ENCODE measurements at places on chromosomes 7 and 10.

DNA sequence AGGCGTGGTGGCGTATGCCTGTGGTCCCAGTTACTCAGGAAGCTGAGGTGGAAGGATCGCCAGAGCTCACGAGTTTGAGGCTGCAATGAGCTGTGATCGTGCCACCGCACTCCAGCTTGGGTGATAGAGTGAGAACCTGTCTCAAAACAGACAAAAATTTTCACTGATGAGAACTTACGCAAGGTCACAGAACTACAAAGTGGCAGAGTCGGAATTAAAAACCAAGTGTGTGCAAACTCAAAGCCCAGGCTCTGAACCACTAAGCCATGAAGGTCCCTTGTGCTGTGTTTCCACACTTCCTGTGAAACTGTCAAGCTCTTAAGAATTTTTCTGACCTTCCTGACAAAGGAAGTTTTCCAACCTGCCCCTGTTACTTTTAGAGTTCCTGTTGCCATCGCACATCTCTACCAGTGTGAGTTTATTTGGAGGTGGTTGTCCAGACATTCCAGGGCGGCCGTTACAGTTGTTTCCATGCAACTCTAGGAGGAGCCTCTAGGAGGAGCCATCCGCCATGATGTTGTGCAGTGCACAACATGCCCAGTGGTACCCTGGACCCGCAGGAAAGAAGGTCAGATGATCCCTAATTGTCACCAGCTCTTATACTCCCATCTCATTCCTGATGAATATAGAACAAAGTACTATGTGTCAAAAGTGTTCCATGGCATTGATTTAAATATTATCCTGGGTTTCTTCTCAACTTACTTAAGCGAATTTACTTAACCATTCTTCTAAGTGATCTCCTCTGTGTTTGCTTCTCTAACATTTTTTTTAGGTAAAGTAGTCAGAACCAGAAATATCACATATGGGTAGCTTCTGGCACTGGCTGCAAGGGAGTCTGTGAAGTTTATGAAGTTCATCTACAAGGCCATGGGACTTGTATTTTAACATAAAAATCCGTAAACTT, 49.0 kb upstream of the LYZL1 start:
- no peak for DNase-seq

DNA sequence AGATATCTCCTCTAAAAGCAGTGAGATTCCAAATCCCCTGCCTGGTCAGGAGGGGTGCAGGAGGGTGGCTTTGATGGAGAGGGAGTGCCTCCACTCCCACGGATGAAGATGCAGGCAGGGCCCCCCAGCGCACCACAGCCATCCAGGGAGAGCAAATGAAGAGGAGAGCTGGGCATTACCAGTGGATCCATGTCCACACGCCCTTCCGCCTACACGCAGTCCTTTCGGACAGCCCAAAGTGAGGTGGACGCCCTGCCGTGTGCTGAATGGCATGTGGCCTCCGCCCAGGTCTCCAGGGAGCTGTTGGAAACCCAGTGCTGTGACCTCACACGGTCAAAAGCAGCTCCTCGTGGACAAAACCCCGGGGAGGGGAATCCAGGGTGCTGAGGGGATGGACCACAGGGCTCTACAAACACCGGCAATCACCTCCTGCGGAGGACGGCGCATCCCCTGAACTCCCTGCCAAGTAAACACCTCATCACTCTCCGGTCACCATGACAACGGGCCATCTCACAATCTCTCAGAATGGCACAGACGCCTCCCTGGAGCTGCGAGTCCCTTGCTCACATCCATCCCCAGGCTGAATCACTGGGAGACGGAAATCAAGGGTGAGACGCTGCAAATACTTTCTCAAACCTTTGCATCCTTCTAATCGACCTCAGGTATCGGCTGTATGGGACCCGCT, 35.0 kb upstream of the DNAAF5 start:
- DNase-seq, result no peak

- DNase-seq, result no peak
Measured at GRCh38 chr7:2483494-2483893, 7.3 kb upstream of the GRIFIN start.

GRCh38 chr10:30417301-30417700, 16.7 kb upstream of the MAP3K8 start:
- DNase-seq, result no peak

- DNase-seq, result no peak
Measured at GRCh38 chr7:123749537-123749857, 694 bp upstream of the WASL start.

DNA sequence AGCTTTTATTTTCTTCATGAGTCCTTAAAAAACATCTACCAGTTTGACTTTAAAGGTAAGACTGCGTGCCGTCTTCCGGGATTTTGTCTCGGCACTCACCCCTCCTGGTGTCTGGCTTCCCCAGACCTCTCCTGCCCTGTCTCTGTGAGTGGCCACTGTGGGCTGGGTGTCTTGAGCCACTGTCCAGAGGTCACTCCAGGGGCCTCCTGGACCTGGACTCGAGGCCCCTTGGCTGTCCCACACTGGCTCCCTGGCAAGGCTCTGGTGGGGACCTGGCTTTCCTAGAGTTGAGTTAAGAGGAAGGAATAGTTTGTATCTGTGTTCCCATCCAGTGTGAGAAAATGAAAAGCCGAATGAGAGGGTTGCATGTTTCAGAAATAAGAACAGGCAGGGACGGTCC, 95.5 kb downstream of the NKX6-2 start:
- no peak for DNase-seq

GRCh38 chr10:81759111-81759510, 115.9 kb upstream of the NRG3 start:
- DNase-seq, result no peak

DNA sequence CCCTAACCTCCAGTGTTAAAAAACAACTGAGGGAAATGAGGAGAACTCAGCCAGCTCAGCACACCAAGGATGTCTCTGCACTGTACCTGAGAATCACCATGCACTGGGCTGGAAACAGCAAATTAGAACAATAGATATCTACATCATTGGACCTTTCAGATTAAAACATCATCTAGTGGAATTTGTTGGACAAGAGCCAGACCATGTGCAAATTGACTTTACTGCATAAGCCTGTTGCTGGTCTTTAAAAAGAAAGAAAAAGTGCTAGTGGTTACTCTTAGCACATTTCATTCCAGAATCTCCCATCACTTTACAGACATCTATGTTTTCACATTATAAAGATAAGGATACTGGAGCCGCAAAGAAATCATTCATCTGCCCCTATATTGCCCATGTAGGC, 75.4 kb downstream of the FGFR2 start:
- no peak for DNase-seq

DNA sequence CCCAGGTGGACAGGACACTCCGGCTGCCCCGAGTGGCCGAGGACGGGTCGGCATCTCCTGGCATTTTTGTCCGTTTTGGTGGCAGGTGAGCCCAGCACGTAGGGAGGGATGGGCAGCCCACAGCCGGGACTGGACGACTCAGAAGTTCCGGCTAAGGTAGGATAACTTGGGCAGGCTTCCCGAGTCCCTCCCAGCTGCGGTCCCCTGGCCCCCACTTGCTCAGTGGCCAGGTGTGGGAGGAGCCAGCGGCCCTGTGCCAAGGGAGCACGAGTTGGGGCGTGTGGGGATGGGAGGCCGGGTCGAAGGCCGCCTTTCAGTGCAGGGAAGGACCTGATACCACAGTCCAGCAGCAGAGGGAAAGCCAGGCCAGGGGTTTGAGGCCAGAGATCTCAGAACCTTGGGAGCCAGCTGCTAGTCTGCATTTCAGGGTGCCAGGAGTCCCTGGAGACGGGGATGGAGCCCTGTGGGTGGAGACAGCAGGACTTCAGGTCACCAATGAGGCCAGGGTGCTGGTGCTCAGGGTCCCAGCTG, 58.5 kb downstream of the PWWP2B start:
- no peak for DNase-seq
